ENCODE measurements at places on chromosomes 5 and 9. TPM values are rescaled to one million over a fixed set of nuclear protein-coding genes. Genes with fewer than 3 reads are reported as not detected.

The PCDHGA4 gene
- total RNA-seq: 1.9 TPM

The DEPDC1B gene
- 2.8 TPM for total RNA-seq

The PHF24 gene
- 0.04 TPM for total RNA-seq

The CDC20B gene
- total RNA-seq: 2.2 TPM

The TMEM215 gene
- not detected for total RNA-seq

The S1PR3 gene
- 20.4 TPM for total RNA-seq

The FGD3 gene
- 4.0 TPM for total RNA-seq

The COL23A1 gene
- 2.8 TPM for total RNA-seq

The LRRC70 gene
- total RNA-seq: 3.1 TPM

The SPINK4 gene
- not detected for total RNA-seq

The TAF11L10 gene
- total RNA-seq: 17.3 TPM

The UGT3A2 gene
- total RNA-seq: 0.11 TPM

The RNF14 gene
- 34.2 TPM for total RNA-seq

The DNAJB5 gene
- total RNA-seq: 30.1 TPM

The SLC6A3 gene
- total RNA-seq: 1.1 TPM

The IL3 gene
- total RNA-seq: not detected

The SHISAL2B gene
- total RNA-seq: 0.54 TPM

The REEP2 gene
- total RNA-seq: 64.7 TPM

The MSMP gene
- not detected for total RNA-seq

The TAF11L5 gene
- 0.97 TPM for total RNA-seq

The GCNT4 gene
- total RNA-seq: 0.87 TPM

The HMMR gene
- 0.86 TPM for total RNA-seq

The CCNO gene
- total RNA-seq: 0.32 TPM

The GLRA1 gene
- 13.2 TPM for total RNA-seq

The ORM2 gene
- not detected for total RNA-seq

The DOLPP1 gene
- 21.4 TPM for total RNA-seq

The FOXD4 gene
- 1.2 TPM for total RNA-seq

The SLC6A19 gene
- total RNA-seq: not detected

The ANKRD34B gene
- total RNA-seq: 0.29 TPM

The HABP4 gene
- 27.6 TPM for total RNA-seq

The FRRS1L gene
- 1.4 TPM for total RNA-seq

The PCDHGA12 gene
- 3.2 TPM for total RNA-seq

The CORO2A gene
- total RNA-seq: 2.8 TPM

The PLK2 gene
- total RNA-seq: 207 TPM

The ADAMTS6 gene
- total RNA-seq: 6.3 TPM

The TUSC1 gene
- 13.7 TPM for total RNA-seq

The ASPN gene
- total RNA-seq: 0.18 TPM

The CCDC187 gene
- 0.07 TPM for total RNA-seq

The TLE4 gene
- total RNA-seq: 47.6 TPM

Measured in motor neuron (in vitro differentiated cells).